ENCODE measurements at places on chromosomes 16 and 17.

DNA sequence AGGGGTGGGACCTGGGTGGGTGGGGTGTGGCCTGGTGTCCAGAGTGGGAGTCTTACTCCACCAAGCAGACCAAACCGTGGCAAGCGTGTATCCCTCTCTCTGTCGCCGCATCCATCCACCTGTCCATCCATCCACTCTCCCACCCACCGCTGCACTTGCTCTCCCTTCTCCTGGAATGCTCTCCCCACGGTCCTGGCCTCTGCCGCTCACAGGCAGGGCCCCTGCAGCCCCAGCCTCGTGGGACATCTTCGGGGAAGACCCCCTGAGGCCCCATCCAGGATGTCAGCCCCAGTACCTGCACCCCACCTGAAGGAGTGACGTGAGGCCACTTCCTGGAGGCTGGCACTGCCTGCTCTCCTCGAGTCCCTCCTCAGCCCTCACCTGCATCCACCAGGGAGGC lies 189.5 kb upstream of the GSE1 start:
- DNase-seq = no peak

DNA sequence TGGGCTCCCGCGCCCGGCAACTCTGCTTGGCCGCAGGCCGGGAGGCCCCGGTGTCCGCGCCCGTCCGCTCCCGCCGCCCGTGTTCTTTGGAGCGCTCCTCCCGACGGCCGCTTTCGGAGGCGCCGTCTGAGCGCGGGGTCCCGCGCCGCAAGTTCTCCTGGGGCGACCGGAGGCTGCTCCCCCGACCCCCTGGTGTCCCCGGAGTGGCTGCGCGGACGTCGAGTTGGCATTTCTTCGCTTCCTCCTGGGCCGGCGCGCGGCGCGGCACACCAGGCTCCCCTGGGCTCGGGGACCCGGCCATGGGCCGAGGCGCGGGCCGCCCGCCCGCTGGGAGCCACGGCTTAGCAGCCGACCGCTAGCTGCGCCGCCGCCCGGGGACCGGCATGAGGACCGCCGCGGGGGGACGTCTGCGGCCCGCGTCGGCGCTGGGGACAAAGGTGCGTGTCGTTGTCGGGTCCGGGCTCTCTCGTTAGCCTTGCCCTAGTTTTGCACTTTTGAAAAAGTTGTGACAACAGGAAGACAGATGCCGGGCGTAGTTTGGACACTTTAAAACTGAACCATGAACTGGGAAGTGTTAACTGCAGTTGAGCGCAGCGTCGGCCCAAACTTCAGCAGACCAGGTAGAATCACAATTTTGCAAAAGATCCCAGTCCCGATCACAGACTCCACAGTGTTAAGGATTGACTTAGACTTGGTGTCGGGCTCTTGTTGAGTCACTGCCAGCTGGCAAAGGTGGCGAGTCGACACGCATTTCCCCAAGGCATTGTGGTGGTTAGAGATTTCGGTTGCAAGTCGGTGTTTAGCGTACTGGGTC lies 700 bp downstream of the UBN1 start:
- DNase-seq = peak; percentile 59

GRCh38 chr17:39674702-39675389 lies 6.6 kb downstream of the PNMT start:
- no peak for DNase-seq

- DNase-seq = no peak
Observed at GRCh38 chr17:49571764-49572163, 3.9 kb upstream of the NXPH3 start.

DNA sequence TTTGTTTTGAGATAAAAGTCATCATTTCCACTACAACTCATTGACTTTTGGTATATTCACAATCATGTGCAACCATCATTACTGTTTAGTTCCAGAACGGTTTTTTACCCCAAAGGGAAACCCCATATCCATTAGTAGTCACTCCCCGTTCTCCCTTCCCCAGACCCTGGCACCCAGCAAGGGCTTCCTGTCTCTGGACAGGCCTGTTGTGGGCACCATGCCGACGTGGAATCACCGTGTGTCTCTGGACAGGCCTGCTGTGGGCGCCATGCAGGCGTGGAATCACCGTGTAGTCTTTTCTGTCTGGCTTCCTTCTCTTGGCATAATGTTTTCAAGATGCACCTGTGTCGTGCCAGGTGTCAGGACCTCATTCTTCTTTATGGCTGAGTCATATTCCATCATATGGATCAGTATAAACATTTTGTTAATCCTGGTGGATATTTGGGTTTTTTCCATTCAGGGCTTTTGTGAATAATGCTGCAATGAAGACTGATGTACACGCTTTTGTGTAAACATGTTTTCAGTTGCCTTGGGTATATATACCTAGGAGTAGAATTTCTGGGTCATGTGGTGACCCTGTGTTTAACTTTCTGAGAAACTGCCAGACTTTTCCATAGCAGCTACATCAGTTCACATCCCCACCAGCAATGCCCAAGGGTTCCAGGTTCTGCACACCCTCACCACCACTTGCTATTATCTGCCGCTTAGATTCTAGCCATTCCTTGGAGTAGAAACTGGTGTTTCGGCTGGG lies 19.1 kb downstream of the ENDOV start:
- DNase-seq = no peak

GRCh38 chr16:53078247-53078646 lies 23.5 kb downstream of the CHD9 start:
- no peak for DNase-seq

DNA sequence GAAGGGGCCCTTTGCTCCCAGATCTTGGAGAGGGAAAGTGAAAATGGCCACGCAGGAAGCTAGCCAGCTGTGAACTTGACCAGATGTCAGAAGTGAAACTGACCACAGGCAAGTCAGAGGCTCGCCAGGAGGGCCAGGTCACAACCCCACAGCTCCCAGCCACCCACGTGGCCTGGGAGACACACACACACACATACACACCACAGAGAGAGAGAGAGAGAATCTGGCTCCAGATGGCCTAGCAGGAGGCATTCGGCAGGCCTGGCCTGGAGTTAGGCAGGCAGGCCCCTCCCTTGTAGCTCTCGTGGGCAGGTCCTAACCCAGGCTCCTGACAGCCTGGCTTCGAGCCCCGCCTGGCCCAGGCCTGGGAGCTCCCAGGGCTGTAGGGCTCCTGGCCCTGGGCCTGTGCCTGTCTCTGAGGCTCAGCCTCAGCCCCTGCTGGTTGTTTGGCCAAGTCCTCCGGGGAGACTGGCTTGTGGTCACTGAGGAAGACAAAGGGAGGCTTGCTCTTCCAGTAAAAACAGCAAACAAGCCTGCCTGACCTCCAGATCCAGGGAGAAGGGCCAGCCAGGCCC lies 20.2 kb downstream of the NGFR start:
- DNase-seq = peak; percentile 85

DNA sequence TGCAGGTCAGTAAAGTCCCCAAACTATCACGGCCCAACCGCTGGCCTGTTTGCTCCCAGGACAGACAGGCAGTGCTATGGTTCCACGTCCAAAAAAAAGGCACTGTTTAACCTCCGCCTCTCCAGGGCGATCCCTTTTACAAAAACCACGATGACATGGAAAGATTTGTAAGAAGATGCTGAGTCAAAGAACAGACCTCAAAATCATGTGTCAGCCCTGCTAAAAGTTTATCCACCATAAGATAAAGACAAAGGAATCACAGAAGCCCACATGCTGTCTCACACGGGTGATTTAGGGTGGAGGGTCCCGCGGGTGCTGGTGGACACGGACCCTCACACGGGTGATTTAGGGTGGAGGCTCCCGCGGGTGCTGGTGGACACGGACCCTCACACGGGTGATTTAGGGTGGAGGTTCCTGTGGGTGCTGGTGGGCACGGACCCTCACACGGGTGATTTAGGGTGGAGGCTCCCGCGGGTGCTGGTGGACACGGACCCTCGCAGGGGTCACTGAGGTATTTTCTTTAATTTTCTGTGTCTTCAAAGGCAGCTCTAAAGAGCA lies 117.2 kb upstream of the METRNL start:
- peak; percentile 29 for DNase-seq

DNA sequence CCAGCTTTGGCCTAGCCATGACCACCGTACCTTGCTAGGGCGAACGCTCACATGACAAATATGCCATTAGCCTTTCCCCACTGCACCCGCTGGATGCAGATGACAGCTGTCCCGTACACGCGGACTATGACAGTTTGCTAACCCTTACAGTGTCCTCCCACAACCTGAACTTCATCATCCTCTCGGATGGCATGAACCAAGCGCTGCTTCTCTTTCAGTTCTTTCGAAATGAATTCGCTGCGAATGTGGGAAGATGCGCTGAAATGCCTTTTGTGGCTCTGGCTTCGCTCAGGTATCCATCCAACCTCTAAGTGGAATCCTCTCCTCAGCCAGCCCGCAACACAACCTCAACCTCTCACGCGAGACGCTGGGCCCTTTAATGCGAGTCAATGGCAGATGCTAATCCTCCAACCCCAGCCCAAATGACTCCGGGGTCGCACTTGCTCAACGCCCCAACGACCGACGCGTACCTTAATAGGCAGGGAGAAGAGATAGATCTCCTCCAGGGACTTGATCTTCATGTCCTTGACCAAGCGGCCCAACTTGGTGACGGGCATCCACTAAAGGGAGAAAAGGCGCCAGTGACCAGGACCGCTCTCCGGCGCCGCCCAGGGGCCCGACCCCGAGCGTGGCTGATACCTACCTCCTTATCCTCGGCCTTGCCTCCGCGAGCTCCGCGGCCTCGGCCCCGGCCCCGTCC lies 670 bp downstream of the RPS2 start:
- no peak for DNase-seq

- DNase-seq = no peak
Observed at GRCh38 chr17:57397402-57397801, 141.1 kb downstream of the MSI2 start.

DNA sequence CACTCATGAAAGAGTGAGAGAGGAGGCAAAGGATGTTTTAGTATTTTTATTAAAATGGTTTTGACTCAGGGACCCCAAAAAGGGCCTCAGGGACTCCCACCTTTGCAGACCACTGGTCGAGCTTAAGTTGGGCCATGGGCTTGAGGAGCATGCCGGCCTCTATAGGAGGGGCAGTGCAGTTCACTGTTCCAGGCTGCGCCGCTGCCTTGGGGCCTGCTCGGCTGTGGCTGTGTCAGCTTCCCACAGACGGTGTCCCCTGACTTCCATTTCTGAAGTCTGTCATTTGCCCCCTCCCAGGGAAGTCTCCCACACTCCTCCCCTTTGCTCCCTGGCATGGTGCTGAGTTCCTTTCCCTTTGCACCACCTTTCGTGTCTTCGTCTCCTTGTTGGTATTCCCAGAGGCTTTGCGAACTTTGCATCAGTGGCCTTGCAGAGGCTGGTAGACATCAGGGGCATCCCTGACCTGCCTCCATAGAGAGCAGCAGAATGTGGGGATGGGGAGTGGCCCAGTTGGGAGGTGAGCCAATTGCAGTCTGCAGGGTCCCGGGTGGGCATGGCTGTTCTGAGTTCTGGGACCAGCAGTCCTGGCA lies 17.1 kb downstream of the MPRIP start:
- no peak for DNase-seq

- DNase-seq = no peak
Observed at GRCh38 chr17:5812590-5812989, 228.3 kb upstream of the NLRP1 start.

- no peak for DNase-seq
Observed at GRCh38 chr16:50457423-50457822, 88.6 kb upstream of the BRD7 start.

- DNase-seq = no peak
Observed at GRCh38 chr17:9355846-9356245, 219.8 kb downstream of the STX8 start.

DNA sequence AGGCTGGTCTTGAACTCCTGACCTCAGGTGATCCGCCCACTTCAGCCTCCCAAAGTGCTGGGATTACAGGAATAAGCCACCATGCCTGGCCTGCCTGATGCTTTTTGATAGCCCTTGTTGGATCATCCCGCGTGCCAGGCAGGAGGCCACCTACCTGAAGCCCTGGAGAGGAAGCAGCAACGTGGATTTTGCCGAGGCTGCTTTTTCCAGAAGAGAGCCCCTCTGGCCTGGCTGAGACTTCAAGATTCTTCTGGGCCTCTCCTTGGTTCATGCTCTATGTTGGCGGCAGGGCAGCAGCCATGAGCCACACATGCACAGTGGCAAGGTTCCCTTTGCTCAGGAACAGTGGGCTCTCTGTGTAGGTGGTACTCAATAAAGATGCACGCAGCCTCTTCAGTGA lies 11.5 kb downstream of the KATNB1 start:
- DNase-seq = no peak

DNA sequence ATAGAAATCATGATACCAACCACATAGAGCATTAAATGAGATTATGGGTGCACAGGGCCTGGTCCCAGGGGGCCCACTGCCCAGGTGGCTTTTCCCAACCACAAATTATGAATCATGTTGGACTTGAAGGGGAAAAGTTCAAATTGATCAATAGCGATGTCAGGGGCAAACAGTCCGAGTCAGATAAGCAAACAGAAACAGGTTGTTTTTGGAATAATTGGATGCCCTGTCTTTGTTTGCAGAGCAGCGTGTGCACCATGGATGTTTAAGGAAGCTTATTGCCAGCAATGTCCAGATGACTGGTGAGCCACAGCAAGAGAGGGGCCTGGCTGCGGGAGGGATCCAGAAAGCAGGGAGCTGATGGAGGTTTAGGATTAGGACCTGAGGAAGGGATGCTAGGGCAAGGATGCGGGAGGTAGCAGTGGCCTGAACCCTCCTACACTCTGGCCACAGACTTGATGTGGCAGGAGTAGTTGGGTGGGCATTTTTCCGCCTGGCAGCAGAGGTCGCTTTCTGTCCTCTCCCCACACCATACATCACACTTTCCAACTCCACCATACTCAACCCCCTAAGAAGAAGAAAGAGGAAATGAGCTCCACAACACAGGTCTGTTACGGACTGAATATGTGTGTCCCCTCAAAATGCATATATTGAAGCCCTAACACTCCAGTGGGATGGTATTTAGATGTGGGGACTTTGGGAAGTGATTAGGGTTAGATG lies 266.4 kb upstream of the RPL38 start:
- no peak for DNase-seq

- DNase-seq = no peak
Observed at GRCh38 chr16:79386299-79386698, 214.2 kb downstream of the MAF start.

DNA sequence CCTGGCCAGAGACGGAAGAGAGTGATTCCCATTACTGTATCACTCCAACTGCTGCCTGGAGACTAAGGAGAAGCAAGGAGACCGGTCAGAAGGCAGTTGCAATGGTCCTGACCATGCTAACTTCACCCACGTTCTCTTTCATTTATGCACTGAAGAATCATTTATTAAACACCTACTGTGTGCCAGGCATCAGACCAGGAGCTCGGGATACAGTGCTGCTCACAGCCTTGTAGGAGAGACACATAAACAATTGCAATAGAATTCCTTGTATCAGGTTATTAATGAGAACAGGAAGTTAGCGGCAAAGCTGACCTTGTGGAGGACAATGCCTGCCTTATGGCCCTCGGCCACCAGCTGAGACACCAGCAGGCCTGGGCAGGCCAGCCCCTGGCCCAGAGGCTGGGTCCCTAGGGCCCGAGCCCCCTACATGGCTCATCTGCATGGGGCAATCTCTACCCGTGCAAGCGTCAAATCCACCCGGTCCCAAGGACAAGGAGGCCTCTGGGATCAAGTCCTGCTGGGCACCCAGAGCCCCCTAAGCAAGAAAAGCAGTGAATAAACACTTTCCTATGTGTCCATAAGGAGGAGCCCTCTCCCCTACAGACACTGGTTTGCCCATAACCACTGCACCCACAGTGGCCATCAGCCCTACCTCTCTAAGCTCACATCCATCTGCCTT lies 8.6 kb upstream of the ENPP7 start:
- no peak for DNase-seq

GRCh38 chr16:58451945-58452401 lies 48.0 kb upstream of the NDRG4 start:
- DNase-seq = peak; percentile 27

- no peak for DNase-seq
Observed at GRCh38 chr17:19799796-19800195, 51.7 kb upstream of the ALDH3A1 start.

- peak; percentile 16 for DNase-seq
Observed at GRCh38 chr17:82808921-82809905, 30.6 kb downstream of the ZNF750 start.
